Right atrium auricular region (tissue), 2 donors: ENCODE measurements at places on chromosomes 13 and 19.
A peak's percentile ranks its signal among the peaks of the same experiment; 100 is the strongest.

GRCh38 chr13:88360761-88361160 is 689.6 kb downstream of the SLITRK5 start:
- no peak overlapping the region for H3K4me3 ChIP-seq
- no peak for DNase-seq
- no peak overlapping the region for H3K27ac ChIP-seq

GRCh38 chr13:50599927-50600326 is 243.6 kb downstream of the DLEU7 start:
- no peak overlapping the region for H3K4me3 ChIP-seq
- no peaks in the 10 kb centered on the region for H3K4me1 ChIP-seq
- no peaks in the 10 kb centered on the region for H3K36me3 ChIP-seq

- H3K4me1 ChIP-seq, result peaks cover under 1% of the 10 kb centered on the region
- H3K27me3 ChIP-seq, result no peaks in the 10 kb centered on the region
- H3K4me3 ChIP-seq, result no peak overlapping the region
Observed at GRCh38 chr19:16901491-16902175, 12.8 kb downstream of the F2RL3 start.

DNA sequence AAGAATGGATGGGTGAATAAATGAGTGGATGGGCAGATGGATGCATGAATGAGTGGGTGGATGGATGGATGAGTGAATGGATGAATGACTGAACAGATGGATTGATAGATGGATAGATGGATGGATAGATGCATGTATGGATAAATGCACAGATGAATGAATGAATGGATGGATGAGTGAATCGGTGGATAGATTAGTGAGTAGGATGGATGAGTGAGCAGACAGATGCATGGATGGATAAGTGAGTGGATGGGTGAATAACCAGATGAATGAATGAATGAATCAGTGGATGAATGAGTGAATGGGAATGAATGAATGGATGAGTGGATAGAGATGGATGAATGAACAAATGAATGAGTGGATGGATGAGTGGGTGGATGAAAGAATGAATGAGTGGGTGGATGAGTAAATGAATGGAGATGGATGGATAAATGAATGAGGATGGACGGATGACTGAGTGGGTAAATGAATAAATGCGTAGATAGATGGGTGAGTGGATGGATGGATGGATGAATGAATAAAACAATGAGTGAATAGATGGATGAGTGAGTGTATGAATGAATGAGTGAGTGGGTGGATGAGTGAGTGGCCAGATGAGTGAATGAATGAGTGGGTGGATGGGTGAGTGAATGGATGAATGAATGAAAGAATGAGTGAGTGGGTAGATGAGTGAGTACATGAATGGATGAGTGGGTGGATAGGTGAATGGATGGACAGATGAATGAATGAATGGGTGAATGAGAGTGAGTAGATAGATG is 13.0 kb downstream of the GAS6 start:
- peaks cover 71% of the 10 kb centered on the region for H3K4me1 ChIP-seq
- no peak overlapping the region for H3K27ac ChIP-seq
- no peak for DNase-seq
- no peak overlapping the region for H3K4me3 ChIP-seq

- H3K27me3 ChIP-seq, result no peaks in the 10 kb centered on the region
- peak within 1 kb of the TSS; percentile 96 for H3K27ac ChIP-seq
- no peaks in the 10 kb centered on the region for H3K36me3 ChIP-seq
- H3K4me3 ChIP-seq, result peak within 1 kb of the TSS; percentile 77
Observed at GRCh38 chr19:47514869-47515588, at the start of gene NAPA. Gene NAPA (minus strand): TSS chr19:47515063. CDS start chr19:47514940, 123 bp downstream.
